ENCODE measurements at places on chromosomes 16 and 17. TPM values are rescaled to one million over a fixed set of nuclear protein-coding genes. Genes with fewer than 3 reads are reported as not detected.

- peak; percentile 84 for DNase-seq
Observed at GRCh38 chr17:4969047-4969550, 1.5 kb upstream of the SPAG7 start.

PRR35 gene
- total RNA-seq: not detected

DNA sequence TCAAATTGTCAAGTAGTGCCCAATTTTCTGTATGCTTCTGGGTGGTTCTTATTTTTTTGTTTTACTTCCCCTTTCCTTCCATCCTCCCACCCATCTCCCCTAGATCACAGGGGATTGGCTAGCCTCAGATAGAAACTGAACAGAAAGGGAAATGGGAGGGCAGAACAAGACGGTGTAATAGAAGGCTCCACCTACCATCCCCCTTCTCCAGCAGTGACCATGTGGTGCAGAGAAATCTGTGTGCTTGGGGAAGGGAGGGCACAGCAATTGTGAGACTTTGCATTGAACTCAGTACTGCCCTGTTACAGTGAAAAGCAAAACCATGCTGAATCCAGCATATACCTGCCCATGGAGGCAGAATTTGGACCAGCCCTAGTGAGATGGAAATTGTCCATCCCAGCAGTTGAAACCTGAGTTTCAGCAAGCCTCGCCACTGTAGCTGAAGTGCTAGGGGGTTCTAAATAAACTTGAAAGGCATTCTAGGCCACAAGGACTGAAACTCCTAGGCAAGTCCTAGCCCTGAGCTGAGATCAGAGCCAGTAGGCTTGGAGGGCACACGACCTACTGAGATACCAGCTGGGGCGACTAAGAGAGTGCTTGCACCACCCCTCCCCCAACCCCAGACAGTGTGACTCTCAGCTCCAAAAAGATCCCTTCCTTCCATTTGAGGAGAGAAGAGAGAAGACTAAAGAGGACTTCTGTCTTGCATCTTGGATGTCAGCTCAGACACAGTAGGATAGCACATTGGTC is 5.2 kb downstream of the SLFN11 start:
- DNase-seq: no peak

GRCh38 chr16:77948835-77949234 is 73.5 kb upstream of the CLEC3A start:
- no peak for DNase-seq

TPSG1 gene
- not detected for total RNA-seq

DNA sequence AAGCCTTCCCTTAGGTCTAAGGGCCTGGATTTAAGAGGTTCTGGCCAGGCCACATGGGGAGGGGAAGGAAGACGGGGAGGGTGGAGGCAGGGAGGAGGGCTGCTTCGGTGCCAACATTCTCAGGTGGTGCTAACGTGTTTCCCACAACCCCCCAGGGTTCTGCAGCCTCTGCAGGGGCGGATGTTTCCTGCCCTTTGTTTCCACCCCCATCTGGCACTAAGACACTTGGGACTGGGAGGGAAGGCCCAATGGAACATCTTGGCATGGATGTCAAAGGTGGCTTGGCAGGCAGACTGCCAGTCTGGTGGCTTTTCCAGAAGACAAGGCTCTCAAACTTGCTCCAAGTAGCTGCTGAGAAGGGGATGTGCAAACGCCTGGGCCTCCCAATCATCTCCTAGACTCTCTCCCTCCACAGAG is 12.7 kb downstream of the HIC1 start:
- peak; percentile 74 for DNase-seq

GRCh38 chr16:51359141-51359955 is 208.3 kb upstream of the SALL1 start:
- no peak for DNase-seq

CDIPT gene
- 80.9 TPM for total RNA-seq

DNA sequence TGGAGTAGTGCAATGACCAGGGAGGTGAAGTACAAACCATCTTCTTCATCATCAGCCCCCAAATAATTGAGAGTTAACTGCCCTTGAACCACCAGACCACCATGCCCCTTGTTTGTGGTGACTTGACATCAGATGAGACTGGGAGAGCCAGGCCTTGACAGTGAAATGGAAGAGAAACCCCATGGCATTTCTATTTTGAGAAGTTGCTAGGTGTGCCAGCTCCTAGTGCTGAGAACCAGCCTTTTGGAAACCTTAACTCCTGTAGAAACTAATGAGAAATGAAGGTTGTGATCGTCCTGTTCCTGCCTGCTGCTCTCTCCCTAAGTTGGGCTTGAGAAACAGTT is 2.8 kb downstream of the TMEM94 start:
- no peak for DNase-seq

TGFB1I1 gene
- total RNA-seq: 90.6 TPM

KRTAP1-5 gene
- total RNA-seq: not detected

- no peak for DNase-seq
Observed at GRCh38 chr16:85649411-85650134, 36.5 kb downstream of the GSE1 start.

OR4D1 gene
- total RNA-seq: not detected

DNA sequence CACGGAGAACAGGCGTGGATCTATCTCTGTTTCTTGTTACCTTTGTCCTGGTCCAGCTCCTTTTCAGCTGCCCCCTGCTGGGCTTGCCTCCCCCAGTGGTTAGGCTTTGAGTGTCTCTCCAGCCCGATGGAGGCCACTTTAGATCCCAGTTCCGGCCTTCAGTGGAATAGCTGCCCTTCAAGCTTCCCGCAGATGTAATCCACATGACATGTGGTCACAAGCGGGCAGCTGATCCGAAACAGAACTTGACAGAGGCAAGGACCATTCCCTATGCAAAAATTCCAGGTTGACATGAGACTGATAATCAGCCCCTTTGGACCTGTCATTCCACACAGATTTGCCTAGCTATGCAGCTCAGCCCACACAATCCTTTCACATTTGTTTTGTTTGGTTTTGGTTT is 40.6 kb upstream of the AQP8 start:
- no peak for DNase-seq

DLX3 gene
- 0.13 TPM for total RNA-seq

RHBDL1 gene
- total RNA-seq: 1.6 TPM

NTN3 gene
- not detected for total RNA-seq

DNA sequence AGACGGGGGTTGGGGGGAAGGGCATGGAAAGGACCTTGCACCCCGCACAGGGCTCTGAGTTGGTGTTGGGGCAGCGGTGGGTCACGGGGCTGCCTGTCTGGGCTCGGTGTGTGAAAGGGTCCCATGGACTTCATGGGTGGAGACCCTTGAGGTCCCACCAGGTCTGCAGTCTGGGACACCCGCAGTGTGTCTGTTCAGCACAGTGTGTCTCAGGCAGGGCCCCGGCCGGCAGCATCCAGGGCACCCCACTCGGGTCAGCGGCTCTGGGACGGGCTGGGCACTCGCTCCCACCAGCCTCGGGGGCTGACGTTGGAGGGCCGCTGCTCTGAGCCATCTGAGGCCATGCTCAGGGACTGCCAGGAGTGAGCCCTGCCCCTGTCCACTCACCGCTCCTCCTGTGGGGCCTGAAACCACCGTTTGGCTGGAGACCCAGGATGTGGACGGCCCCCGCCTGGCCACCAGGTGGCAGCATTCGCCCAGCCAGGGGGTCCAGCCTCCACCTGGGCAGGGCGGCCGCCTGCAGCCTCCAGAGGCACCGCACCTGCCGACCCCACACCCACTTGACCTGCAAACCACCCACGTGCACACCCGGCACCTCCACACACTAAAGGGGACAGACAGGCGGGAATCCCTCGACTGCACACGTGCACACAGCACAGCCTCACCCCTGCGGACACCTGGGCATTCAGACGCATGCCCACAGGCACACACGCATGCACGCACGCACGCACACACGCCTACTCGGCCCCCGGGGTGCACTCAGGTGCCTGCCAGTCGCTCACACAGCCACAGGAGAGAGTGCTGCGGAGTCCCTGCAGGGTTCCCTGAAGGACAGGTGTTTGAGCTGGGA is 10.1 kb upstream of the ZFPM1 start:
- DNase-seq: peak; percentile 64

- DNase-seq: peak; percentile 44
Observed at GRCh38 chr17:63082273-63082861, 116.3 kb downstream of the TANC2 start.

- no peak for DNase-seq
Observed at GRCh38 chr17:57880086-57880456, 30.2 kb upstream of the MRPS23 start.

SPNS3 gene
- total RNA-seq: 0.63 TPM

TTYH2 gene
- total RNA-seq: 1.3 TPM

RNU2-1 gene
- not detected for total RNA-seq

PRRT2 gene
- total RNA-seq: 0.60 TPM

DNA sequence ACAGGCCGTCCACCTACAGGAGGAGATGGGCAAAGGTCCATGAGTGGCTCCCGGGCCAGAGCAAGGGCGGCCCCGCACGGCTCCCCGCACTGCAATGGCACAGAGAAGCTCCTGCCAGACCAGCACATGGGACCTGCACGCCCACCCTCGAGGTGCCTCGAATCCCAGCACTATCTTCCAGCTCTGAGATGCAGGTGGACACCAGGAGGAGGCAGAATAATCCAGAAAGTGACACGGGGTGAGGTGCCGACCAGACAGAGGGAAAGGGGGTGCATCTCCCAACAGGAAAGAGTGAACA is 26.5 kb upstream of the C16orf95 start:
- DNase-seq: no peak

PTGES3L gene
- total RNA-seq: 0.10 TPM

LCMT1 gene
- total RNA-seq: 25.2 TPM

Data from HT1080 (cell line).